ENCODE measurements at places on chromosomes 5 and 9. TPM values are rescaled to one million over a fixed set of nuclear protein-coding genes. Genes with fewer than 3 reads are reported as not detected.

Gene PGGT1B
- total RNA-seq: 6.6 TPM

Gene CAAP1
- total RNA-seq: 30.1 TPM

Gene RORB
- total RNA-seq: not detected

Gene PCDHGA4
- total RNA-seq: 2.9 TPM

Gene DIMT1
- total RNA-seq: 35.3 TPM

Gene PRRX2
- total RNA-seq: not detected

Gene NDUFS6
- 63.0 TPM for total RNA-seq

Gene MRPS30
- total RNA-seq: 76.2 TPM

Gene NAIP
- 0.73 TPM for total RNA-seq

Gene VLDLR
- total RNA-seq: 13.9 TPM

Gene LCN9
- not detected for total RNA-seq

Gene RNF183
- total RNA-seq: not detected

Gene CSF2
- not detected for total RNA-seq

Gene SHOC1
- not detected for total RNA-seq

Gene GPBP1
- 83.7 TPM for total RNA-seq

Gene SLC6A7
- total RNA-seq: 0.10 TPM

Gene ADAMTS2
- 25.5 TPM for total RNA-seq

Gene CCNO
- 2.3 TPM for total RNA-seq

Gene UGT3A1
- total RNA-seq: not detected

Gene SPINK5
- total RNA-seq: not detected

Gene ZNF483
- total RNA-seq: 1.2 TPM

Gene QRFP
- total RNA-seq: not detected

Gene SLC6A19
- total RNA-seq: 0.31 TPM

Gene ITK
- total RNA-seq: not detected

Gene SPARC
- total RNA-seq: 4,598 TPM

Gene VCAN
- total RNA-seq: 137 TPM

Gene KCNMB1
- total RNA-seq: not detected

Gene ABO
- total RNA-seq: not detected

Gene ANKRD31
- 0.03 TPM for total RNA-seq

Gene SH3PXD2B
- 19.4 TPM for total RNA-seq

Gene PPIC
- 57.6 TPM for total RNA-seq

Gene CDH9
- not detected for total RNA-seq
